ENCODE measurements at places on chromosomes 13 and 19.

DNA sequence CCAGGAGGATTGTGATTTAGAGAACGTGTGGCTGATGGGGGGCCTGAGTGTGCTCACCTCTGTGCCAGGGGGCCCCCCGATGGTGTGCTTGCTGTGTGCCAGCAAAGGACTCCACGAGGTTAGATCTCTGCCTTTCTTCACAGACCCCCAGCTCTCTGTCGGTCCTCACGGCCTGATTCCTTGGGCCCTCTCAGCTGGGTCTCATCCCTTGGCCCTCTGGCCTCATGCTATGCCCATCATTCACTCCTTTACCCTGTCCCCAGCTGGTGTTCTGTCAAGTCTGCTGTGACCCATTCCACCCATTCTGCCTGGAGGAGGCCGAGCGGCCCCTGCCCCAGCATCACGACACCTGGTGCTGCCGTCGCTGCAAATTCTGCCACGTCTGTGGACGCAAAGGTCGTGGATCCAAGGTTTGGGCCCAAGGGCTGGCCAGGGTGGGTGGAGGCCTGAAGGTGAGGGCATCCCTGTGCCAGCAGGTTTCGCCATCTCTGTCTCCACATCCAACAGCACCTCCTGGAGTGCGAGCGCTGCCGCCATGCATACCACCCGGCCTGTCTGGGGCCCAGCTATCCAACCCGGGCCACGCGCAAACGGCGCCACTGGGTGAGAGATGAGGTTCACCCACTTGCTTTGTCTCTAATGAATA, 7.5 kb downstream of the KMT2B start:
- no peak for DNase-seq

DNA sequence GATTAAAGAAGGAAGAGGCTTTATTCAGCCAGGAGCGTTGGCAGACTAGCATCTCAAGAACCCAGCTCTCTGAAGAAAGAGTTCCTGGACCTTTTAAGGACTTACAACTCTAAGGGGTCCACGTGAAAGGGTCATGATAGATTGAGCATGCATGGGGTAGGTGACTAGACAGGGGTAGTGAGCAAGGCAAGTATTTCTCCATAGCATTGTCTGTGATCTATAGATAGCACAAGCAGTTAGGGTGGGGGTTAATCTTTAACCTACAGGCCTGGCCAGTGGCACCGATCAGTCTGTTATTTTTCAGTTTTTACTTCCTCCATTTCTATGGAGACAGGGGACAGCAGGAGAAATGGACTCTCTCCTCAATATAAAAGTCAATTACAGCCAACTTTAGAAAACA, 983.7 kb downstream of the SLITRK1 start:
- DNase-seq = no peak

- DNase-seq = no peak
Observed at GRCh38 chr13:41974262-41974900, 13.5 kb upstream of the VWA8 start.

DNA sequence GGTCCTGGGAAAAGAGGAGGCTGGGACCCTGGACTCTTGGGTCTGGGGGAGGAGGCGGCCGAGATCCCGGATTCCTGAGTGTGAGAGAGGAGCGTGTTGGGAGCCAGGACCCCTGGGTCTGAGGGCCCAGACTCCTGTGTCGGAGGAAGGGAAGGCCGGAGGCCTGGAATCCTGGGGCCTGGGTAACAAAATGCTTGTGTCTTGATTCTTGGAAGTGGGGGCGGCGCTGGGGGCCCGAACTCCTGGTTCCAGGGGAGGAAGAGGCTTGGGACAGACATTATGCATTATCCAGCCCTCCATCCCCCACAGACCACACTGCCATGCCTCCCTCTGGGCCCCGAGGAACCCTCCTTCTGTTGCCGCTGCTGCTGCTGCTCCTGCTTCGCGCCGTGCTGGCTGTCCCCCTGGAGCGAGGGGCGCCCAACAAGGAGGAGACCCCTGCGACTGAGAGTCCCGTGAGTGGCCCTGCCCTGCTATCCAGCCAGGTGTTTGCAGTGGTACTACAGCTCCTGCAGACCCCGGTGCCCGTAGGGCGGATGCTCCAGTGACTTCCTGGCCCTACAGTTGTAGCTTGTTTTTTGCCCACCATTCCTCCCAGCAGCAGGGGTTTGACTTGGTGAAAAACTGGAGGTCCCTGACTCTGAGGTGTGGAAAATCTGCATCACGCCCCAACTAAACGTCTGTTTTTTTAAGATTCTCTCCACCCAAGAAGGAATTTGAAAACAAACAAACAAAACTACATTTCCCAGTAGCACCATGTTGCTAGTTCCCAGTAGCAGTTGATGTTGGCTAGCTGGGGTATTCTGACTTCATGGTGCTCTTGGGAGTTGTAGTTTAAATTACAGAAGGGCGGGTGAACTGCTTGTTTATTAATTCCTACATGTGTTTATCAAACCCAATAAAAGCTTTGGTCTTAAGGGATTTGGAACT, 630 bp downstream of the NUCB1 start:
- no peak for DNase-seq

GRCh38 chr13:113023694-113024430, 54.8 kb downstream of the MCF2L start:
- DNase-seq = no peak

DNA sequence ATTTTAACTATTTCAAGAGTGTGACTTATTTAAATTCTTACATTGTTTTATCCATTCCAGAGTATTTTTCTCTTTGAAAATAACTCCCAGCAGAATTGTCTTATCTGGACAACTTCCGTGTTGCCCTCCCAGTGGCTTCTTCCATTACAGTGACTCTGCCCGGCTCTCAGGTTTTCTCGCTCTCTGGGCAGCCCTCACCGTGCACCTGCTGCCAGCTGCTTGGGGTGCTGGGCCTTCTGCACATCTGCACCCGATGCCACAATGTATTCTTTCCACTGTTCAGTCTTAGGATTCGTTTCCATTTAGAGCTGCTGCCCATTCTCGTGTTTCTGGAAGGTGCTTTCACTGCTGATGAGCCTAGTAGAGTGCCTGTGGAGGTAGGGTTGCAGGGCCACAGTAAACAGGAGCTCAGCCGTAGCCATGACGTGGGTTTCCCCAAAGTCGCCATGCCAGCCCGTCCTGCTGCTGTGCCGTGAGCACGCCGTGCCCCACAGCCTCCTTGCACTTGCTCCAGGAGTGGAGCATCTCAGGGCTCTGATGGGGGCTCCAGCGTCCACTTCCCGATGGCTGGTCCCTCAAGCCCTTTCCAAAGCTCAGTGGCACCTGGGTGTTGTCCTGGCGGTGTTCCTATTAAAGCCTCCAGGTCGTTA, 46.1 kb upstream of the DCUN1D2 start:
- no peak for DNase-seq

- DNase-seq = no peak
Observed at GRCh38 chr13:31611214-31611613, 128.1 kb upstream of the RXFP2 start.

DNA sequence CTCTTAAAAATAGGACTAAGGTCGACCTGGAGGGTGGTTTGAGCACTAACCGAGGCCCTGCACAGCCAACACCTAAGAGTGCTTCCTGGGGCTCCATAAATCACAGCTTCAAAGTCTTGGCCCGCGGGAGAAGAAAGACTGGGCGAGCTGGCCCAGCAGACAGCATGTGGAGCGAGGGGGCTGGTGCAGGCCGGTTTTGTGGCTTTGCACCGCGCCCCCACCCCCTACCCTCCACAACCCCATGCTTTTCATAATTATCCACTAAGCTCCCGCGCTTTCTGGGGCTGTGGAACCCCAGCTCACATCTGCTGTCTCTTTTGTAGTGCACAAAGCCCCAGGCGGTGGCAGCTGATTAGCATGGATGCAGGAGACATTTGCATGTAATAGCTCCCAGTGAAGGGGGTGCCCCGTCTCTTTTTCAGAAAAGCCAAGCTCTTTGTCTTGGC, 17.1 kb downstream of the CARM1 start:
- no peak for DNase-seq

DNA sequence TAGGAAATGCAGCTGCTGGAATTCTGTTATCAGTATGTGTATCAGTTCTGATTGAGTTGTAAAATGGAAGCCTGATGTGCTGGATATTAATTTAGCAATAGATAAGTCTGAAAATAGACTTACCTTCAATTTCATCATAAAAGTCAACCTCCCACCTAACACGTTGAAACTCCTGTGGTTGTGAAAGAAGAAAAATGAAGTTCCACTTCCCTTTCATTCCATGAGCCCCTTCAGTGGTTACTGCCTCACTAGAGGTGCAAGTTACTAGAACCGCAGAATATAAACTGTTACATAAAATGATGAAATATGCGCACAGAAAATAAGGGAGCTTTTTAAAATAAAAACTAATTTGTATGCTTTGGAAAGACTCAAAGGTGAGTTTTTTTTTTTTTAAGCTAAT, 249.2 kb downstream of the SHISA2 start:
- no peak for DNase-seq

- no peak for DNase-seq
Observed at GRCh38 chr13:72316716-72317115, 410.7 kb downstream of the MZT1 start.

DNA sequence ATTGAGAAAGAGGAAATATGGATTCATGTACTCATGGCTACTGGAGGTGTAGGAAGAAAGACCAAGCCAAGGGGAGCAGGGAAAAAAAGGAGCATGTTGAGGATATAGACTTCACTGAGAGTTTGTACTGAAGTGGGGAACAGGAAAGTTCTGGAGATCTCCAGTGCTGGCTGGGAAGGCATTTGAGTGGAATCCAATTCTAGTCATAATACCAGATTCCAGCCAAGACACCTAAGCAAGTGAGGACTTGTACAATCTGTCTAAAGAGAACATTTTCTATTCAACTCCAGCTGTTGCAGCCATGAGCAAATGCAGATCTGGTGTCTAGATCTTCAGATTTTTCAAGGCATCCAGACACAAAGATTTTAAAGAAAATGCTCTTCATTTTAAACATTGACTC, 412.5 kb downstream of the OXGR1 start:
- DNase-seq = no peak

GRCh38 chr13:26208287-26208686, 13.8 kb downstream of the RNF6 start:
- no peak for DNase-seq

- no peak for DNase-seq
Observed at GRCh38 chr13:83211301-83211700, 671.0 kb downstream of the SLITRK1 start.

- no peak for DNase-seq
Observed at GRCh38 chr13:101127741-101128353, 288.5 kb downstream of the NALCN start.

DNA sequence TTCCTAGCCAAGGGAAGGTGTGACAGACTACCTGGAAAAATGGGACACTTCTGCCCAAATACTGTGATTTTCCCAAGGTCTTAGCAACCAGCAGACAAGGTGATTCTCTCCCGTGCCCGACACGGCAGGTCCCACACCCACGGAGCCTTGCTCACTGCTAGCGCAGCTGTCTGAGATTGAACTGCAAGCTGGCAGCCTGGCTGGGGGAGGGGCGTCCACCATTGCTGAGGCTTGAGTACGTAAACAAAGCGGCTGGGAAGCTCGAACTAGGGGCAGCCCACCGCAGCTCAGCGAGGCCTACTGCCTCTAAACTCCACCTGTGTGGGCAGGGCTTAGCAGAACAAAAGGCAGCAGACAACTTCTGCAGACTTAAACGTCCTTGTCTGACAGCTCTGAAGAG, 146.2 kb downstream of the UGGT2 start:
- DNase-seq = no peak

DNA sequence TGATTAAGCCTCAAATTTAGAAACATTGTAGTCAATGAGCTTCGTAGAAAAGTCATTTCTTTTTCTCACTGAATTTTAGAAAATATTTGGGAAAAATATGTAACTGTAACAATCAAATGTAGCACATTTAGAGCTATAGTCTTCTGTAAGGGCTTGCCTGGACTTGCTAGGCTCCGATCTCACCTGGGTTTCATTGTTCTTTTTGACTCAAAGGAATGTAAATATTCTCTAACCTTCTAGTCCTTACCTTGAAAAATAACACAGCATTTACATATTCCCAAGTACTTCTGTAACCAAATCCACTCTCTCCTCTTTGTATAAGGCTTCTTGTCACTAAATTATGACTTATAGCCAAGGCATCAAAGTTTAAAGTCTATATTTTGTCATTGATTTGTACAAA, 2.9 kb upstream of the UFM1 start:
- DNase-seq = no peak

- DNase-seq = no peak
Observed at GRCh38 chr13:57829496-57829895, 198.0 kb downstream of the PCDH17 start.

- DNase-seq = no peak
Observed at GRCh38 chr13:107301724-107302374, 733.9 kb upstream of the ARGLU1 start.

GRCh38 chr13:113562085-113562749, 22.3 kb upstream of the TFDP1 start:
- DNase-seq = peak; percentile 15

DNA sequence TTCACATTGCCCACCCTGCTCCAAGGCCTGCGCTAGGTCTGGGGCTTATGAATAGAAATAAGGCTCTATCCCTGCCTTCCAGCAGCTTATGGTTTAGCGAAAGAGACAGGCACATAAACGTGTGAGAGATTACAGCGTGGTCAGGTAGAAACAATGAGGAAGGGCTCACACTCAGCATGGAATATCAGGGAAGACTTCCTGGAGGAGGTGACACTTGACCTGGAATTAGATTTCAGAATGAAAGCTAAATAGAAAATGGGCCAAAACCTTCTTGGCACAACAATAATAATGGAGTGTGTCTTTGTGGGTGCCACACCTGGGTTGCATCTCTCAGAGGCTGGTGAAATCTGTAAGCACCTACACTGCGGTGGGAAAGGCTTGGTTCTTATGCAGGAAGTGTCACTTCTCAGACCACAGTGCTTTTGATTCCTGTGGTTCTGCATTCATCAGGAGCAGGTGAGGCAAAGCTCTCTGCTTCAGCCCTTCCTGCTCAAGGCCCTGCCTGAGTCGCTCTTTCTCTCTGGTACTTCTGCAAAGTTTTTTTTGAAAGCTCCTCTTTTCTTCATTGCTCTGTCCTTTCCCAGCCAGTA, 430.3 kb downstream of the ZNF536 start:
- no peak for DNase-seq

DNA sequence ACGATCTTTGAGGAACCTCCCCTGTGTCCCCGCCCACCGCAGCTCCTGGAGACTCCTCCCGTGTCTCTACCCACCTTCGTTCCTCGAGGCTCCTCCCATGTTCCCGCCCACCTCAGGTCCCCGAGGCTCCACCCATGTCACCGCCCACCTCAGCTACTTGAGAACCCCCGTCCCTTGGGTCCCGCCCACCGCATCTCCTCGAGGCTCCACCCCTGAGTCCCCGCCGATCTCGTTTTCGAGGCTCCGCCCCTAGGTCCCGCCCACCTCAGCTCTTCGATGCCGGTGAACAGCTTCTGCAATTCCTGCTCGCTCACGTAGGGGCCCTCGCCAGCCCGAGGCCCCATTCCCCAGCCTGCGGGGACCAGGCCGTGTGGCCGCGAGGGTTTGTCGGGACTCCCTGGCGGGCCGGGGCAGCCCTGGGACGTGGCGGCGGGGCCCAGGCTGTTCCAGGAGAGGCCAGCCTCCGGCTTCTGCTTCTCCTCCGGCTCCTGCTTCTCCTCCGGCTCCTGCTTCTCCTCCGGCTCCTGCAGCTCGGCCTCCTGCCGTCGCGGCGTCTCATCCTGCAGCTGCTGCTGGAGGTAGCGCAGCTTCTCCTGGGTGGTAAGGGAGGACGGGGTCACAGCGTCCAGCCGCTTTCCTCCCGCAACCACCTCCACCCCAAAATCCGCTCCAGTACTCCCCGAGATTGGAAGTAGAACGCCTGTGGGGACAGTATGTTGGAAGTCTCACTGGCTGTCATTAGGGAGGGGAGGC, 16.7 kb downstream of the TSKS start:
- peak; percentile 28 for DNase-seq

- no peak for DNase-seq
Observed at GRCh38 chr19:39217094-39217493, 13.0 kb upstream of the SYCN start.

Measured in stimulated activated CD4-positive, alpha-beta T cell treated with anti-CD3 and anti-CD28 coated beads, Interleukin-4, amount 100 ng/mL, for 4 hours (primary cell).